Ascending aorta (tissue), 2 donors: ENCODE measurements at places on chromosomes 4 and X.

DNA sequence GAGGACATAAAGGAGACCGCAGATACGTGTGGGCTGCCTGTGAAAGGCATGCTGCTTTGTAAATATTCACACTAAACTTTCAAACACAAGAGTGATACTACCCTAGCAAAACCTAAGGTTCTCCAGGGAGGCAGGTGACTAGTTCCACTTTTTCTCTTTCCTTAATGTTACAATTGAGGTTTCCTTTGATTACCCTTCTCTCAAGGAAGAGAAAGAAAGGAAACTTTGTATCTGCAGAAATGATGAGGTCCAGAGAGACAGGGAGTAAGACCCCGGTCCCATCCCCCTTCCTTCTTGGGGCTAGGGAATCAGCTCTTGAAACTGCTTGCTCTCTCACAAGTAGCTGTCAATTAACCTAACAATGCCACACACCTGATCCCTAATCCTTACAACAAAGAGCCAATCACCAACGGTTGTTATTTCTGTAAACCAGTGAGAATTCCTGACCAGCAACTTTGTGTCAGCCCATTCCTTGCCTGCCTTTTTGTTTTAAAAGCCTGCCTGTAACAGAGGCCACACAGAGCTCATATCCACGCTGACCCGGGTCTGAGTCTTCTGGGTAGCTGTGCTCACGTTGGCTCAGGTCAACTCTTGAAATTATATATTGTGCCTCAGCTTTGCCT lies 754.8 kb upstream of the FRG1 start:
- no peak for DNase-seq

GRCh38 chrX:53476371-53476770 lies 42.2 kb upstream of the HSD17B10 start:
- no peak for DNase-seq

GRCh38 chrX:76555269-76555668 lies 127.8 kb downstream of the MAGEE1 start:
- no peak for DNase-seq

GRCh38 chr4:26574563-26574962 lies 9.3 kb upstream of the TBC1D19 start:
- no peak for DNase-seq

DNA sequence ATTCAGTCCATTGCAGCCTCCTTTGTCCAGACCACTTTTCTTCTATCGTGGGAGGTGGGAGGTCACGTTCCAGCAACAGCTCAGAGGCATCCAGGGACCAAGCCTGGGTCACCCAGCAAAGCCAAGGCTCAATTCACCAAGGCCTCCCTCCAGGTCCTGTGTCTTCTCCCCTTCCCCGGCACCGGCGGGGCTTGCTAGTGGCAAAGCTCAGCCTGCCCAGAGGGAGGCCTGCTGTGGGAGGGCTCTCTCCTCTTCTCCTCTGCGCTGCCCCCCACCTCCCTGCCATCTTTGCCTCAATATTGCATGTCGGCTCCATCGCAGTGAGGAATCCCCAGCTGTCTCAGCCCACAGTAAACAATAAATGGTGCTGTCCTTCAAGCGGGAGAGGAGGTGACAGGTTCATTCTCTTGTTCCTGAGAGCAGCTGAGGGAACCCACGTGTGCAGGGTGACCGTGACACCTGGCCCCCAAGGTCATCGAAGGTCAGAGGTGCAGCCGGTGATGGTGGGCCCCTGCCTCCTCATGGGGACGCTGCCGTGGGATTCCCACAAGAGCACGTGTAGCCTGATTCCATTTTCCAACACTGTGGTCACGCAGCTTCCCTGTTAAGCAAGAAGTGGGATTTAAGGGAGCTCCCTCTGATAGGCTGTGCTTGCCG lies 111.5 kb upstream of the PSAPL1 start:
- no peak for DNase-seq

DNA sequence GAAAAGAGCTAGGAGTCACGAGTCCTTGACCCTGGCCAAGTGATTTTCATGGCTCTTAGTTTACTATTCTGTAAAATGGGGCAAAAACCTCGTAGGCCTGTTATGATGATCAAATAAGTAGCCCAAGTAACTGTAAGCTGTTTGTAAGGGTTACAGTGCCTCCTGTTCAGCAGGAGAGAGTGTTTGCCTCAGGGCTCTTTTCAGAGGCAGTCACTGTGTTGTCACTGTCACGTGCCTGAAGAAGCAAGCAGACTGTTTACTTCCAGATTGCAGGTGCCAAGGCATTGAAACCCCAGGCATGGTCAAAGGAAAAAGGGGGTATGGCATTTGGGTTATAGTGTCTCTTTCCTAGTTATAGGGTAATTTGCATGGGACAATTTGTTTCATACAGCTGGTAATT lies 4.5 kb downstream of the RAB39B start:
- DNase-seq, result no peak

DNA sequence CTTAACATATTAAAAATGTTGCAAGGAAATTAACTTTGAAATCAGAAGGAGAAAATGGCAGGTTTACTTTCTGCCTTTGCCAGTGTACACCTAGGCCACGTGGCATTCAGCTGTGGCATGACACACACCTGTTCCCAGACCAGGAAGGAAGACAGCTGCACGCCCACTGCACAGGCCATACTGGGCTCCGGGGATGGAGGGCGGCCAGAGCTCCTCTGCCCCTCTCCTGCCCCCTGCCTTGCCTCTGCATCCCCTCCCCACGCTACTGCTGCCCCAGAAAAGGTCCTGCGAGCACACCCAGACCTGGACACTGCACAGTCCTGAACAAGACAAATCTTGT lies 68.4 kb downstream of the GATB start:
- no peak for DNase-seq

GRCh38 chrX:129522184-129523078 lies 859 bp downstream of the SMARCA1 start:
- peak; percentile 72 for DNase-seq

DNA sequence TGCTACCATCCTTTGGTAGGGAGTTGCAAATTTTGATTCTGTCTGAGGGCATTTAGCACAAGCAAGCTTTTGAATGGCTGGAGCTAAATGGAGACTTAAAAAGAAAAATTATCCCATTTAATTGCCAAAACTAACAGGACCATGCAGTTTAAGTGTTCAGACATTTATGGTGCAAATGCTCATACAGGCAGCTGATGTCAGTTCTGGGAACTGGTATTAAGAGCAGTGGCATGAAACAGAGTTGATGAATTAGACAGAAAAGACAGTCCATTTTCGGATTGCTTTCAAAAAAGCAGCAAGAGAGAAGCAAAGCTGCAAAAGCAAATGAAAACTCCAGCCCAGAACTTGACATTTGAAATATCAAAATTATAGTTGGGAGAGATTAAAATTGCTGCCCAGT lies 1.3 kb downstream of the SCRG1 start:
- DNase-seq, result no peak

DNA sequence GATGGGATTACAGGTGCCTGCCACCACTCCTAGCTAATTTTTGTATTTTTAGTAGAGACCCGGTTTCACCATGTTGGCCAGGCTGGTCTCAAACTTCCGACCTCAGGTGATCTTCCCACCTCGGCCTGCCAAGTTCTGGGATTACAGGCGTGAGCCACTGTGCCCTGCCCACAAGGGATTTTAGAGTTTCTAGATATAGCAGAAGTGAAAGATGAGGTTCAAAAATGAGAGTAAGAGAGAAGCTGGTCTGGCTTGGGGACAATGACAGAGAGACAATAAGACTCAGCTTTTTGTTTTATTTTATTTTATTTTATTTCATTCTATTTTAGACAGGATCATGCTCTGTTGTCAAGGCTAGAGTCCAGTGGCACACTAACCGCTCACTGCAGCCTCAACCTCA lies 30.6 kb downstream of the TRIM61 start:
- no peak for DNase-seq

DNA sequence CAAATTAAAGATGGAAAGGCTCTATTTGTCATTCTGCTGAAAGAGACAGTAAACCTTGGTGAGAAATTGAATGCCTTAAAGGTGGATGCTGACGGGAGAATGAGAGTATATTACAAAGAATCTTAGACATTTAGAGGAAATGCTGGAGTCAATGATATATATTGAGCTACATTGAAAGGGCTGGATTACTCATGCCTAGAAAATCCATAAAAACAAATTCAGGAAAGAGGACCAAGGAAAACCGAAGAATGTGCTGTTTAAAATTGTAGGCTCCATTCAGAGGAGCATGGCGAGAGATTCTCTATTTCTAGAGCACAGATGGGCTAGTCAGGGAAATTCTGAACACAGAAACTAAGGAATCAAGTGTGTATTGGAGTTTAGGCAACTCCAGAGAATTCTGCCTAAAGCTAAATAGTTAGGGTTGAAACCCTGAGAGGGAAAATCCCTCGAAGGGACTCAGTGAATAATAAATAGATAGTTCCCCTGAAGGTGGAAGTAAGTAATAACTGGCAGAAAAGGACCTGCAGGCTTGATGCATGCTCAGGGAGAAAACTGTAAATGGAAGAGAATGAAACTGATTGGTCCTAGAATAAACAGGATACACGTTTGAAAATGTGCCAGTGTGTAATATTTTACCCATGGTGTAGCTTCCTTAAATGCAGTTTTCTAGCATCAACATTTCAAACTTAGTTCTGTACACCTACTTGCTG lies 1532.4 kb upstream of the TENM3 start:
- DNase-seq, result no peak

- DNase-seq, result no peak
Observed at GRCh38 chrX:130772105-130772775, 130.8 kb downstream of the ENOX2 start.

DNA sequence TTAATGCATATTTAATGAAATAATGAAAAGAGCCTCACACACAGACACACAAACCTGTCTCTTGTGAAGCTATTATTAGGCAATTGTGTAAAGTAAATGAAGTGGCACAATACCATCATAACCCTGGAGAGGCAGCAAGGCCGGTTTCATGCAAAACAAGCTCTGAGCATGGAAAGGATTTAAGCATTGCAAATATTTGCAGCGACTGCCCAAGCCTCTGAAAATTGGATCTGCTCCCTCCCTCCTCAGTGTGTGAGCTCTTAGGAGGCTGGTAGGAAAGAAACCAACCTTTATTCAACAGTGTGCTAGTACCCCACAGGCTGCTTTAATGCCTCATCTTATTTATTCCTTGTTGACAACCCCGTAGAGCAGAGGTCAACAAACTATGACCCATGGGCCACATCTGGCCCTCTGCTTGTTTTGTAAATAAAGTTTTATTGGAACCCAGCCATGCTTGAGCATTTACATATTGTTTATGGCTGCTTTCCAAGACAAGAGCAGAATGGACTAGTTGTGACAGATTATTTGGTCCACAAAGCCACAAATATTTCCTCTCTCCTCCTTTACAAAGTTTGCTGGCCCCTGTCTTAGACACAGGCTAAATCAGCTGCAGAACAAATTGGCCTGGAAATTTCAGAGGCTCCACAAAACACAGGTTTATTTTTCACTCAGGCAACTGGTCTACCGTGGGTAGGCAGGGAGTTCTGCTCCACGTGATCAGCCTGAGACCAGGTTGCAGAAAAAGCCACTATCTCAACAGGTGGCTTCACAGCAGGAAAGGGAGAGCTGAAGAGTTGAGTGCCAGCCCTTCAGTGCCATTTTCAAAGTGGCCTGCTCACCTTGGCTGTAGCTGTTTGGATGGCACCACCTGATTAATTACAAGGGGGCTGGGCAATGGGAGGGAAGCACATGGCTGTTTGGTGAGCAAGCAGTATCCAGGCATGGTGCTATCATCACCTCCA lies 16.8 kb downstream of the RS1 start:
- DNase-seq, result no peak

GRCh38 chr4:121666091-121666679 lies 30.6 kb downstream of the ANXA5 start:
- DNase-seq, result no peak

DNA sequence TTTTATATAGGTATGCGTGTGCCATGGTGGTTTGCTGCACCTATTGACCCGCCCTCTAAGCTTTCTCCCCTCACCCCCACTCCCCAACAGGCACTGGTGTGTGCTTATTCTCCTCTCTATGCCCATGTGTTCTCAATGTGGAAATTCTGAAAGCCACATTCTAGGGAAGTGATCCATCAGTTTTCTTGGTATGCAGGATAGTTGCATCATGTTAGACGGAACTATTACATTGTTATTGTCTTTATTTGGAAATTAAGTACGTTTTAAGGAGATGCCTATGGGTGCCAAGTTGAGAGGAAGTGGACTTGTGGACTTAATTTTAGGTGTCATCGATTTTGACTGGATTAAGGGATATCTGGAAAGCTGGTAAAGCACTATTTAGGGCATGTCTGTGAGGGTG lies 204.6 kb downstream of the RBM46 start:
- no peak for DNase-seq

- DNase-seq, result no peak
Observed at GRCh38 chr4:169116270-169116901, 106.3 kb upstream of the CBR4 start.

DNA sequence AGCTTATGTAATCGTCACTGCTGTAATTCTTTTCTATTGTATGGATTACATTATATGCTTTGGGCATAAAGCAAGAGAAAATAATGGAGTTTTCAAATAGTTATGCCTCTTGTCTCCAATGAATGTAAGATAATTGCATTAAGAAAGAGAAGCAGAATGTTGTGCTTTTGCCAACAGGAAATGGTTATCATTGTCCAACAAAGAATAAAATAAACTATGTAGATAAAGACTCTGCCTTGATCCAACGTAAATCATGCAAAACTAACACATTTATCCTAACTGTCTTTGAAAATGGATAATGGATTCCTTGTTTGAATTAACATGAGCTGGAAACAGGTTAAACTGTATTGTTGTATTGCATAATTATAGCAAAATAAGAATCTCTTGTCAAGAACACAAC lies 1709.0 kb downstream of the PCDH7 start:
- no peak for DNase-seq

GRCh38 chr4:140906993-140907962 lies 151.1 kb upstream of the TBC1D9 start:
- no peak for DNase-seq

- no peak for DNase-seq
Observed at GRCh38 chrX:39159921-39160507, 358.8 kb downstream of the MID1IP1 start.

DNA sequence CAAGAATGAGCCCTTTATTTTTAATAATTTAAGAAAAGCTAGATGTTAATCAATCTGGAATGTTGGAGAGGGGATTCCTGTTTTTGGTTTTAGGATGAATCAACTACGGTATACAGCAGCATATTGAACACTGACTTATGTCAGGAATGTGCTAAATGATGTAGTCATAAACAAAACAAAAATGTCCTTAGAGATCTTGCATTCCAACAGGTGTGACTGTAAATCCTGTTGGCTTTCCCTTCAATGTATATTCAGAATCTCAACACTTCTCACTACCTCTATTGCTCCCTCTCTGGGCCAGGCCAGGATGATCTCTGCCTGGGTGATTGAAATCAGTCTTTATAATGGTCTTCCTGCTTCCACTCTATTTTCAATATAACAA lies 37.8 kb upstream of the BDH2 start:
- DNase-seq, result no peak

- no peak for DNase-seq
Observed at GRCh38 chr4:180330521-180330920, 1912.7 kb upstream of the TENM3 start.
